Stimulated activated CD8-positive, alpha-beta memory T cell treated with anti-CD3 and anti-CD28 coated beads, Interleukin-15, amount 100 ng/mL, for 1 hour (primary cell): ENCODE measurements at places on chromosomes 13 and 19.

- DNase-seq: no peak
Observed at GRCh38 chr19:35155441-35155840, 906 bp downstream of the FXYD5 start.

DNA sequence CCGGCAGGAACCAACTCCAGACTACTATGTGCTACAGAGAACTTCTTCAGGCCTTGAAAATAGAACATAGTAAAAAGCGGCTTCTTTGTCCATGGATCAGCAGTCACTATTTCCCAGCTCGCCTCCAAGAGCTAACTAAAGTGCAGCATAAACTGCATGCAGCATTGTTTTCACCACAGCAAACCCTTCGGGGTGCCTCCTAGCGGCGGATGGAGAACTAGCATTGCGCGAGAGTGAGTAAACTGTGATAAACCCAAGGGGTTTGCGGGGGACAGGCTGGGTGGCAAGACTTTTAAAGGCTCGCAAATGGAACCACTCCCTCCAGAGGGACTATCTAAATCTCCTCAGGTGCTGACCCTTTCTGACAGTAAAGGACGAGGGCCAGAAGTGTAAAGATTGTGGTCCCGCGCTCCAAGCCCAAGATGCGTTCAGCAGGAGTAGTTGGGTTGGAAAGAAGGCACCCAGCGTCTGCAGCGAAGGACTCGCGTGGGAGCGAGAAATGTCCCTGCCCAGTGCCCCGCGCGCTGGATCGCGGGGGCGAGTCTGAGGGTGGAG is 21.5 kb upstream of the SGCG start:
- DNase-seq: no peak

GRCh38 chr19:52658595-52658994 is 20.4 kb upstream of the ZNF83 start:
- no peak for DNase-seq

DNA sequence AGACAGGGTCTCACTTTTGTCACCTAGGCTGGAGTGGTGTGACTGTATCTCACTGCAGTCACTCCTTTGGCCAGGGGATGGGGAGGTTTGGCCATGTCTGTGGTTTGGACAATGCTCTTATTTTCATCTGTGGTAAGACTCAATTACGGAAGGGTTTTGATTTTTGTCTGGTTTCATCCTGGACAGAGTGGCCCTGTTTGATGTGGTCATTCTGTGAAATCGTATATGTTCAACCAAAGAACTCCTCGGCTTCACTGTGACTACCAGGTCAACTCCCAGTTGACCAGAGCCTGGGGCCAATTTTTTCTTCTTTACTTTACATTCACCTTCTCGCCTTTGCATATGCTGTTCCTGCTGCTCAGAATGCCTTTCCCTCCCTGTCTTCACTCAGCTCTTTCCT is 6.8 kb upstream of the CCDC124 start:
- no peak for DNase-seq

DNA sequence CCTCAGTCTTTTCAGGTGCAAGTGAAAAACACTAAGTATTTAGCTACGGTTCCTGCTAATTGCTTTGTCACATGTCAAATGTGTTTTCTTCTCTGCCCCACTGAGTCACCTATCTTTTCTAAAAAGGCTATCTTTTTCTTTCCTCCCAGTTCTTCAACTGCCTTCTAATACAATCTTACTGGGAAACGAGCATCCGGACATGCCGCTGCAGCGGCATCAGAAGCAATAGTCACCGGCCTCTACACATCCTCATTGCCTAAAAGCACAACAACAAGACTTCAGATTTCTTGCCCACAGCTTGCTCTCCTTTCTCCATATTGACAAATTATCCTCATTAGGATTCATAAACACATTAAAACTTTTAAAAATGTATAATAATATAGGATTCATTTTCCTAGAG is 1.2 kb downstream of the PCDH9 start:
- DNase-seq: no peak

GRCh38 chr13:113364901-113365582 is 1.1 kb upstream of the GRTP1 start:
- DNase-seq: no peak

GRCh38 chr13:48403913-48404312 is 9.0 kb downstream of the LPAR6 start:
- DNase-seq: no peak

- DNase-seq: no peak
Observed at GRCh38 chr13:106471957-106472543, 63.4 kb downstream of the EFNB2 start.

GRCh38 chr13:60135344-60135743 is 28.4 kb downstream of the DIAPH3 start:
- DNase-seq: no peak

- DNase-seq: no peak
Observed at GRCh38 chr13:46354156-46355087, 32.6 kb downstream of the RUBCNL start.

- no peak for DNase-seq
Observed at GRCh38 chr13:93771782-93772181, 545.2 kb downstream of the GPC6 start.

DNA sequence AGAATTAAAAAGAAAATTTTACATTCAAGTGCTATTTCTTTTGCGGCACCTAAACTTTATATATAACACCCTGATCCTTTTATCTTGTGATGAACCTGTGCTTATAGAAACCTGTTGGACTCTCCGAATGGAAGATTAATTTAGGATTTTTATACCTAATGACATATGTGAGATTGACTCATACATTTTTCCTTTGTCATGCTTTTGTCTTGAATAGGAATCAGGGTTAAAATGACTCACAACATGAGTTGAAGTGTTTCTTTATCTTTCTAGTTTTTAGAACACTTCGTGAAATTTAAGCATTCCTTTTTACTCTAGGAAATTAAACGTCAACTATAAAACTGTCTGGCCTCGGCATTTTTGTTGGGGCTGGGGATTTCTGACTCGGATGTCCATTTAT is 378.9 kb downstream of the PCDH20 start:
- no peak for DNase-seq

DNA sequence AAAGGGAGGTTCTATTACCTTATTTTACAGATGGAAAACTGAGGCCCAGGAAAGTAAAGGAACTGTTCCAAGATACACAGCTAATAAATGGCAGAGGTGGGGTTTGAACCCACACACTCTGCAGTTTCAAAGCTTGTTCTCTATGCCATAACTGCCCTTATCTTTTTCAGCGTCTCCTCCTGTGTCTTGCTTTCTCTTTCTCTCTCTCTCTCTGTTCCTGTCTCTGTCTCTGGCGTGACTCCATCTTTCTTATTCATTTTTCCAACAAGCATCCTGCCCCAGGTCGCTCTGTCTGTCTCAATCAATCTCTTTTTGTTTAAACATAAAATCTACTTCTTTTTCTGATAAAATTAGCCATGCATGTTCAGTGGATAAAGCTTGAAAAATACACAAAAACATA is 3.2 kb upstream of the IFNL4 start:
- no peak for DNase-seq

DNA sequence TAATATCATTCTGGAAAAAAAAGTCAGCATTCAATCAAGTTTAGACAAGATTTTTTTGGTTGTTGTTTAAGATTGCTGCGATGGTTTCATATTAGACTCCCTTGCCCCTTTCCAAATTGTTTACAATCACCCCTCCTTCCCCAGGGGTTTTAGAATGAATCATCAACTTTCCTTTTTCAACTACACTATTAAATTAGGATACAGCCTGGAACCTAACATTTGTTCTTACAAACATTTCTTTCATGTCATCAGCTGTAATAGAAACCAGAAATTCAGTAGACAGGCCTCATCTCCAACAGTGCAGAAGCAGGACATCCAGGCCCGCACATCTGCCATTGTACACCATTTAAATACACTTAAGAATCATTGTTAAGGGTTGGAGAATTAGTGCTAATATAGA is 44.4 kb upstream of the WDFY2 start:
- DNase-seq: no peak

GRCh38 chr13:49246850-49247642 is 679 bp upstream of the CDADC1 start:
- DNase-seq: no peak

GRCh38 chr19:14502334-14503092 is 6.6 kb upstream of the GIPC1 start:
- no peak for DNase-seq

- no peak for DNase-seq
Observed at GRCh38 chr13:100211016-100211710, 122.3 kb downstream of the PCCA start.

DNA sequence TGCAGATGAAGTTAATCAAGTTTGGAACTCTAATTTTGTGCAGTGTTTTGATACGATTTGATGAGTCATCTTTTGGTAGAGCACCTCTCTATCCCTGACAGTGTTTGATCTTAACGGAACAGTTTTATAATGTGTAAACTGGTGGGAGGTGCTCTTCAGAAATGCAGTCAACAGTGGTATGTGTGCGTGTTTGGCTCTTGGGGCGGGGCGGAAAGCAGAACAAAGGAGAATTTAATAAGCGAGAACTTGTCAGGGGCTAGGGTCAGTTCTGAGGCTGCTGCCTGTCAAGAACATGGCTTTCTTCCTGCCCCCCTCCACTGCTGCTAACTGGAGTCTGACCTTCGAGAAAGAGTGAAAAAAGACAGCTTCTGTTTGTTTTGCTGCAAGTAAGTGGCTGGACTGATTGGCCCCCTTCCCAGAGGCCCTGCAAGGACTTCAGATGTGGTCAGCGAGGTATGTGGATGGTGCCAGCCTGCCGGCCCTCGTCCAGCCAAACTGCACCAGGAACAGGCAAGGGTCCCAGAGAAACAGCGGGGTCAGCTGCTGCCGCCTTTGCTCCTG is 40.8 kb downstream of the BBC3 start:
- DNase-seq: no peak

DNA sequence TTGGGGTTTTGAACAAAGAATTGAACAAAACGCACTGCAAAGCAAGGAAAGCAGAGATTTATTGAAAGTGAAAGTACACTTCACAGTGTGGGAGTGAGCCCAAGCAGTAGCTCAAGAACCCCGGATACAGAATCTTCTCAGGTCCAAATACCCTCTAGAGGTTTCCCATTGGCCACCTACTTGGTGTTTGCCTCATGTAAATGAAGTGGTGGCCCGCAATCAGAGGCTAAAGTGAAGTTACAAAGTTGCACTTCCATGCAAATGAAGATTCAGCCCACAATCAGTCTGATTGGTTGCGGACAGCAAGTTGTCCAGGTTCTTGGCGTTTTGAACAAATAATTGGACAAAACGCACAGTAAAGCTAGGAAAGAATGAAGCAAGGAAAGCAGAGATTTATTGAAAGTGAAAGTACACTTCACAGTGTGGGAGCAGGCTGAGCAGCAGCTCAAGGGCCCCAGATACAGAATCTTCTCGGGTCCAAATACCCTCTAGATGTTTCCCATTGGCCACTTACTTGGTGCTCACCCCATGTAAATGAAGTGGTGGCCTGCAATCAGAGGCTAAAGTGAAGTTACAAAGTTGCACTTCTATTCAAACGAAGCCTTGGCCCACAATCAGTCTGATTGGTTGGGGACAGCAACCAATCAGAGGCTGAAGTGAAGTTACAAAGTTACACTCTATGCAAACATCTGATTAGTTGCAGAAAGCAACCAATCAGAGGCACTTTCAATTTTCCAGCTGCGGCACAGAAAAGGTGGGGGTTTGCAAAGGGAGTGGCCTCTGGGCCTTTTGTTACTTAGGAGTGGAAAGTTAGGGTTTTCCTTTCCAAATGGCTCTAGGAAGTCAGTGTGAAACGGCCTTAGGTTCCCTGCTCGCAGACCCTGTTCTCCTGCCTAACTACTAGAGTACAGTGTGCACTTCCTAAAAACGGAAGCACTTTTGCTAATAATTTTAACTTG is 4.8 kb upstream of the TM9SF2 start:
- peak; percentile 51 for DNase-seq

- DNase-seq: no peak
Observed at GRCh38 chr19:36750066-36750691, 22.4 kb downstream of the ZNF850 start.

DNA sequence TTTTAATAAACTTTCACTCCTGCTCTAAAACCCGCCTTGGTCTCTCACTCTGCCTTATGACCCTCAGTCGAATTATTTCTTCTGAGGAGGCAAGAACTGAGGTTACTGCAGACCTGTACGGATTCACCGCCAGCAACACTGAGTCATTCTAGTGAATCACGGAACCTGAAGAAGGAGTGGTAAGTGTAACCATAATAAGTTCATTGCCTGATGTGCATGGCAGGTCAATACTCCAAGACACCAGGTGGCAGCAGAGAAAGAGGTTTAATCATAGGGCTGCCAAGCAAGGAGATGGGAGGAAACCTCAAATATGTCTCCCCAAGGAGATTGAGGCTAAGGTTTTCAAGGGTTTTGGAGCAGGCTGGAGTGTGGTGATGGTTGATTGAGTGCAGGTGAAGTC is 204.3 kb upstream of the IPO5 start:
- no peak for DNase-seq

DNA sequence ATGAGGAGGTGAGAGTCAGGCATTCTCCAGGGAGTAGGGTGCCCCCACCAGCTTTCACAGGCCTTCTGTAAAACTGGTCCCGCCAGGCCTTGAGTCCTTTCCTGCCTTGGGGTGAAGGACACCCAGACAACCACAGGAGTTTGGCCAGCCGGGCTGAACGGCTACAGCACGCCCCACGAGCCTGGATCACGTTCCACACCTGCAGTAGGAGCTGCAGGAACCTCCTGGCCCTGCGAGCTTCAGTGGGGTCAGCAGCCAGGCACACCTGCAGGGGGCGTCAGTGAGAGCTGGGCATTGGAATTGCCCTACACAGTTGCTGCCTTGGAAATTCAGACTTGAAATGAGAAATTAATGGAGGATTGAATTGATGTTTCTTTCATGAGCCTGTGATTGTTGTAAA is 45.7 kb downstream of the COL4A2 start:
- DNase-seq: no peak

DNA sequence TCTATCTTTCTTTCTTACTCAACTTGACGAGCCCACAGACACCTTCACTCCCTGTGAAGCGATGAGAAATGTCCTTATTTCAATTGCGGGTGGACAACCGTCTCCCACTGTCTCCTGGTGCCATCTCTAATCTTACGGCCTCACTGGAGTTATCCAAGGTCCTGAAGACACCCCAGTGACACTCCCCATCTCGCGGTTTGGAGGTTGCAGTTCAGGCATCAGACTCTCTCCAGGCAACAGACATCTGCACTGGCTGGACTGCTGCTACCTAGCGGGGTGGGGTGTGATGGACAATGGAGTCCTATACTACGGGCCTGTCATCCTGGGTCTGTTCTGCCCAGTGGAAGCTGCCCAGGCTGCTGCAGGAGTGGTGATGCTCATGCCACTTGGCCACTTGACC is 18.3 kb upstream of the IRS2 start:
- DNase-seq: no peak

DNA sequence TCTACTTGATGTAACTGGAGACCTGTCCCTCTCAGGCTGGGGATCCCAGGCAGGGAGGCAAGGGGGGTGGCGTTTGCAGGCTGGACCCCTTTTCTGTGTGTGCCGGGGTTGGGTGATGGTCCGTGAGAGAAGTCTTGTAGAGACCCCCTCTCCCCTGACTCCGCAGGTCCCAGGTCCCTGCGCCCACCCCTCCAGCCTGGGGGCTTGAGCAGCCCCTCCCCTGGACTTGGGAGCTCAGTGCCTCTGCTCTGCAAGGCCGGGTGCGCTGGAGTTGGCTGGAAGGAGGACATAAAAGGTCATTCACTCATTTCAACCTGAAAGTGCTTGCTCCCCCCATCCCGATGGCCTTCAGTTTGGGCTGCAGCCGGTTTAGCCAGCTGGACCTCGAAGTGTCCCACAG is 89.5 kb downstream of the SLC7A1 start:
- DNase-seq: no peak

- DNase-seq: peak; percentile 2
Observed at GRCh38 chr19:53333066-53333462, 485 bp upstream of the ZNF845 start.
